ENCODE measurements at places on chromosomes 2 and 18.

GRCh38 chr2:61647044-61647443, 108.9 kb upstream of the XPO1 start:
- no peak for DNase-seq

DNA sequence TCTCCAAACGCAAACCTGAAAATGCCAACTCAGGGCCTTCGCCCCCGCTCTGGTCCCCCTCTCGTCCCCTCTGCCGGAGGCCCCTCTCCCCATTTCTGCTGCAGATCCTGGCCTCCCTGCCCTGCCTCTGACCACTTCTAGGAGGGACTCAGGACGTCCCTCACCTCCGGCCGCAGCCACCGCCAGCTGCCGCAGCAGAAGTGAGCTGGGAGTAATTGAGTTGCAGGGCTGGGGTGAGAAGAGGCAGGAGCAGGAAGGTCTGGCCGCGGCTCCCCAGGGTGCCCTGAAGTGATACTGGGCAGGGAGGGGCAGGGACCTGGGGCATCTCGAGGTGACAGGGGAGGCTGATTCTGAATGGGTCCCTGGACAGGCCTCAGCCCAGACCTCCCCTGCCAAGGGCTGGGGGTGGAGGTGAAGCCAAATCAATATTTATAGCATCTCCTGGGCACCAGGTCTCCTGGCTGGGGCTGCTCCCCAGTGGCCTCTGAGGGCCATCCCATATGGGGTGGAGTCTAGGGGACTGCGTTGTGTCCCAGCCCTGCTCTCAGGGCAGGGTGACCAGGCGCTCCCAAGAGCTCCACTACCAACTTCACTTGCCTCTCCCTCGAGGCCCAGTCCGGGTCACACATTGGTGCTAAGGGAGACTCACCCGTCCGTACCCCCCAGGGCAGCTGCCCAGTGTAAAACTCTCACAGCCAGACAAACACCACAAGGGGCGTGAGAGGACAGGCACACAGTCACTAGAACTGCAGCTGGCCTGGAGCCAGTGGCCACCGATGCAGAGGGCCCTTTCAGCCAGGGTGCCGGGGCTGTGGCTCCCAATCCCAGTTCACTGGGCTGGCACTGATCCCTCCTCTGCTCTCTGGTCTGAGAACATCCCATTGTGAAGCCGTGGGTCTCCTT, 33.0 kb downstream of the KCNIP3 start:
- no peak for DNase-seq

DNA sequence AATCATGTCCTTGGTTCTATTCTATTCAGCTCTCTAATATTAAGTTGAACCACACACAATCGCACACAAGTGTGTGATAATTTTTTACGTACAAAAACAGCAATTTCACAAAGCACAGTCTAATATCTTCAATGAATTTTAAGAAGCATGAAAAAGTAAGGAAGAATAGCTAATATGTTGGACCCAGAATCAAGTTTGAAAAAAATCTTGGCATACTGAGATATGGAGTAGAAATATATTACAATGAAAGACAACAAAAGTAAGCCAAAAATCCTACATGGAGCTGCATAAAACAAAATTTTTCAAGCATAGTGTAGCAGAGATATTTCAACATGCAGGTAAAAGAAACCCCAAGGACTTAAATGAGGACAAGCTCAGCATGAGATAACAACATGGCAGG, 219.1 kb upstream of the RND3 start:
- DNase-seq = no peak

GRCh38 chr2:177338177-177338721, 54.3 kb upstream of the AGPS start:
- DNase-seq = no peak

DNA sequence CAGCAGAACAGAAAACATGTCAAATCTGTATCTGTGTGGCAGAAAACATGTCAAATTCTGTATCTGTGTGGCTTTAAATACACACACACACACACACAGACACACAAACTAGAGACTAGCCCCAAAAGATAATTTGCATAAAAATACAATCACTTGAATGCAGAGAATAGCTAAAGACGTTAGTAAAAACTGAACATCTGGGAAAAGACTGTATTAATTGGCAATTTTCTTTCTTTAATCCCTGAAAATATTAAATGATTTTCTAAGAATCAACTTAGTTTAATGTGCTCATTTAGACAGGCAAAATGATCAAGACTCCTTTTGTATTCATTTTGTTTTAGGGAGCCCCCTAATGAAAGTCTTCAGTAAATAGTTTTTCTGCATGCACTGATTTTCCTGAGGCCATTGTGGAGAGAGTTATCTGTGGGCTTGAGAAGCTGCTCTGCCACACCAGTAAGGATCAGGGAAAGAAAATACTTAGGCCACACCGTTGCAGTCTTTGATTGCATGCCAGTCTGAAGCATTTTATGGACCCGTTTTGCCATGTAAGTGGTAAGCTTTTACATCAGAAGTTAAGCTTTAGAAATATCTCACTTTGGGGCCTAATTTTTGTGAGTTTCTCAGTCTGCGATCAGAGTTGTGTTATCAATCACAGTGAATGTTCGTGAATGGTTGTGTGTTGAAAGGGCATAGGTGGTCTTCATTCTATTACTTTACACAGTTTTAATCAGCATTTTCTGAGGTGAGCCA, 2.2 kb downstream of the SPATS2L start:
- no peak for DNase-seq
